ENCODE measurements at places on chromosomes 6 and 20.
A peak's percentile ranks its signal among the peaks of the same experiment; 100 is the strongest.

- DNase-seq: no peak
Observed at GRCh38 chr20:20793591-20793990, 81.1 kb upstream of the RALGAPA2 start.

DNA sequence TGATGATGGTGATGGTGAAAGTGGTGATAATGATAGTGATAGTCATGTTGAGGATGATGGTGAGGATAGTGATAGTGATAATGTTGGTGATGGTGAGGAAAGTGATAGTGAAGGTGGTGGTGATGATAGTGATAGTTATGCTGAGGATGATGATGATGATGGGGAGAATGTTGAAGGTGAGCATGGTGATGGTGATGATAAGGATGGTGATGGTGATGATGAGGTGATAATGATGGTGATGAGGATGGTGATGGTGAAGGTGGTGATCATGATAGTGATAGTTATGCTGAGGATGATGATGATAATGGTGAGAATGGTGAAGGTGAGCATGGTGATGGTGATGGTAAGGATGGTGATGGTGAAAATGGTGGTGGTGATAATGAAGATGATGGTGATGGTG is 64.9 kb upstream of the ZNF337 start:
- no peak for DNase-seq

- no peak for DNase-seq
Observed at GRCh38 chr6:16821834-16822264, 60.6 kb upstream of the ATXN1 start.

DNA sequence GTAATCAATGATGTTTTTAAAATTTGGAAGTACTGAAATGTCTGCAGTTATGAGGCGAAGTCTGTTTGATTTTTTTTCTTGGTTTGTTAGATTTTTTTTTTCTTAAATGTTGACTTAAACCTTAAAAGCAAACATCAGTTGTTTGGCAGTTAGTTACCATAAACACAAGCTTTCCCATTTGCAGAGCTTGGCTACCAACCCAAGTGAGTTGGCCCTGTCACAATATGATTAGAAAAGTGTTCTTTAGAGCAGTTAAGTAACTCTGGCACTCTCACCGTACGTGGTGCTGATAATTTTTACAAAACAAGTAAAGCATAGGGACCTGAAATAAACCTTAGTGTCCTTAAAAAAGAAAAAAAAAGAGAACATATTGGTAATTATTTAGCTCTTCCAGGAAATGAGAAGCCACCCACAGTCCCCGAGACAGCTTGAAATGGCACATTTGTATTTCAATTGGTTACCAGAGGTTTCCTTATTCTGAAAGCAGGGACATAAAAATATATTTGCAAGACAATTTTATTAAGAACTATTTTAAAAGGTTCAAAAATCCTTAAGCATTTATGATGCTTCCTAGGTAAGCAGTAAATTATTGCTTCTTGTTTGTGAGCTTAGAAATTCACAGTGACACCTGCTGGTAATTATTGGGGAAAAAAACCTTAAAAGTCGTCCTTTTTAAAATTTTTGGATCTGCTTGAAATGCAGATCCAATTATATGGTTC is 3.9 kb downstream of the HEY2 start:
- peak; percentile 41 for DNase-seq

- DNase-seq: no peak
Observed at GRCh38 chr6:119749335-119749734, 399.8 kb upstream of the MAN1A1 start.

GRCh38 chr6:170075659-170076223 is 215.1 kb downstream of the DLL1 start:
- no peak for DNase-seq

DNA sequence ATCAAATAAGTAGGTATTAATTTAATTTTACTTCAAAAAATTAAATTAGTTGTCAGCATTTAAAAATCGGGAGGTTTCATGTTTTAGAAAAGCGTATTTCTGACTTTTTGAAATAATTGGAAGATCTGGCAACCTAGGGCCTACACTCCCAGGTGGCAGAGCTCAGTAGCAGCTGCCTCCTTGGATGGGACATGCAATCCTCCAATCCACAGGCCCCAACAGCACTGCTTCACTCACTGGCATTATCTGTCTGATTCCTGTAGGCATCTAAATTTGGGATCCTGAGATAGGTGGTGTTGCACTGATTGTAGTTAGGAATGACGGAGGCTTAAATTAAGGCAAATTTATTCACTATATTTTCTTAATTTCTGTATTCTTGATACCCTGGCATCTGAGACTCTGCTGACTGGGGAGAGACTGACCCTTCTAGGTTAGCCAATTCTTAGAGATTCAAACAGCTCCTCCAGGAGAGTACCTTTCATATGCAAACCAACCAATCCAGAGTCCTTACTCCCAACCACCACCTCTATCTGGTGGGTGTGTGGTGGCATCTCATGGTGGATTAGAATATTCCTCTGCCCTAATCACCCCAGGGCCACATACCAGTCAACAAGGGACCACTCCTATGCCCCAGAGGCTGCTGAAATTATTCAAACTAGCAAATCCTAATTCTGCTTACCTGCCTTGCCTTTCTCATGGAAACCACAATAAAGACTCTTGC is 146.6 kb upstream of the GLP1R start:
- DNase-seq: no peak

DNA sequence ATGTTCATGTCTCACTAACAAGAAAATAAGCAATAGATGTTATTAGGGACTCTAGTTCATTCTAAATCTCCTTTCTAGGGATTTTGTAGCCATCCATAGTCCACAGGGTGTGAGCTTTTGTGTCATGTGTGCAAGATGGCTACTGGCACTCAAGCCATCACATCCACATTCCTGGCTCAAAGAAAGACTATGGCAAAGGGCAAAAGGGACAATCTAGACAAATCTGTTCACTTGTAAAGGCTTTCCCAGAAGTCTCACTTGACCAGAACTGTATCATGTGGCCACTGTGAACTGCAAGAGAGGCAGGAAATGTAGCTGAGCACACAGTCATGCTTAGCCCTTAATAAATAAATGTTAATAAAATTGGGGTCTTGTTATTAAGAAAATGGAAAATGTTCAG is 212.6 kb upstream of the EXOC2 start:
- no peak for DNase-seq

DNA sequence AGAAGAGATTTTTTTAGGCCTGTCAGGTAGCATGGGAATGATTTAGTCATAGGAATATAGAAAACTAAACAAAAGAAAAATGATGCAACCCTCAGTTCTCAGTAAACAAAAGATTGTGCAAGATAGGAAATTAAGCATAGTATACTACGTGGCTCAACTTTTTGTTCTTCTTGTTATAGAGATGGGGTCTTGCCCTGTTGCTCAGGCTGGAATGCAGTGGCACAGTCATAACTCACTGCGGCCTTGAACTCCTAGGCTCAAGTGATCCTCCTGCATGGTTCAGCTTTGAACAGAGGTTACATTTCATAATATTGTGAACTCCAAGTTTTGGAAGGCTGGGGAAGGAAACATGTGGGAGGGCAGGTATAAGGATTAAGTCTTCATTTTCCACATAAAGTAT is 28.5 kb downstream of the SLX4IP start:
- DNase-seq: no peak

DNA sequence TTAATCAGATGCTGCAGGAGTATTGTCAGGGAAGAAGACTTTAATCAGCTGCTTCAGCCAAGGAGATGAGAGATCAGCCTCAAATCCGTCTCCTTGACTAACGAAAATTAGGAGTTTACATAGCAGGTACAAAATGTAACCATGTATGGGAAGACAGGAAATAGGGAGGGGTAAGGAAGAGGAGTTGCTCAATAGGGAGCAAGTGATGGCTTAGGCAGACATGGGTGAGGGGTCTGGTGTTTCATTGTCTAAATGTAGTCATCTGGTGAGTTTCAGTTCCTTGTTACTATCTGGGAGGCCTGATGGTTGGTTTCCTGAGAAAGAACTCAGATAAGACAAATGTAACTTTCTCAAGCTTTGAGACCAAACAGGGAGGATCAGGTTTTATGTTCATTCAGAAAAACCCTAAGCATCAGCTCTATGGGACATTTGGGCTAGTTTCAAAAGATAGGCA is 217.3 kb upstream of the SULF2 start:
- no peak for DNase-seq

GRCh38 chr6:168133687-168134559 is 54.9 kb upstream of the FRMD1 start:
- DNase-seq: peak; percentile 30

GRCh38 chr6:145960918-145961589 is 3.1 kb downstream of the SHPRH start:
- DNase-seq: no peak

- DNase-seq: no peak
Observed at GRCh38 chr20:10433014-10433622, 904 bp downstream of the MKKS start.

DNA sequence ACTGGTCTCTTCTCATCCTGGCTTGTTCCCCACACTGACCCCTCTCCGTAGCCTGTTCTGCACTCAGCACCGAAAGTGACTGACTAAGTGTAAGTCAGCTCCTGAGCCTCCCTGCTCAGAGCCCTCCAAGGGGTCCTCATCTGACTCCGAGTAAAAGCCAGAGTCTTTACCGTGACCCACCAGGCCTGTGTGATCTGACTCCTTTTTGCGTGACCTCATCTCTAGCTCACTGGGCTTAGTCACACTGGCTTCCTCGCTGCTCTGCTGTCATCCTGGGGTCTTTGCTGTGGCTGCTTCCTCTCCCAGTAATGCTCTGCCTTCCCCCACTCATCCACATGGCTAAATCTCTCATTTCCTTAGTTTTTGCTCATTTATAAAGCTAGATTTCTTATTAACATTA is 116.6 kb downstream of the PLCB4 start:
- no peak for DNase-seq

DNA sequence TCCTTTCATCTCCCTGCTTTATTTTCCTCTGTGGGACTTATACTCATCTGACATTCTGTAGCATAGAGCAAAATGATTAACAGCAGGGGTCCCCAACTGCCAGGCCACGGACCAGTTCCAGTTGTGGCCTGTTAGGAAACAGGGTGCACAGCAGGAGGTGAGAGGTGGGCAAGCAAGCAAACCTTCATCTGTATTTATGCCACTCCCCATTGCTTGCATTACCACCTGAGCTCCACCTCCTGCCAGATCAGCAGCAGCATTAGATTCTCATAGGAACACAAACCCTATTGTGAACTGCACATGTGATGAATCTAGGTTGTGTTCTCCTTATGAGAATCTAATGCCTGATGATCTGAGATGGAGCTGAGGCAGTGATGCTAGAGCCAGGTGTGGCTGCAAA is 130.5 kb upstream of the SLC24A3 start:
- DNase-seq: no peak

DNA sequence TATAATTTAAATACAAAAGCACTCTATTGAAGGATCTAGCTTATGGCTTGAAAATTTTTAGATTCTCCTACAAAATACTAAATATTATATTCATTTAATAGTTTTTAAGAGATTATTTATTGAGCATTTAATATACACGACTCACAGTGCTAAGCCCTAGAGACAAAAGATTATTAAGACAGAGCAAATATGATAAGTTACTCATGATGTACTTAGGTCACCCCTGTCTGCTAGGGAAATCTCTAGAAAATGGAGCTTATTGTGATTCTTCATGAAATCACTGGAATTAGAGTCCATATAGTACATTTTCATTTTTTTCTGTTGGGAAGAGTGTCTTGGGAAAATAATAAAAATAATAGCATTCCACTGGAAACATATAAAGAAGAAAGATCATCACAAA is 37.8 kb downstream of the BEND6 start:
- no peak for DNase-seq

DNA sequence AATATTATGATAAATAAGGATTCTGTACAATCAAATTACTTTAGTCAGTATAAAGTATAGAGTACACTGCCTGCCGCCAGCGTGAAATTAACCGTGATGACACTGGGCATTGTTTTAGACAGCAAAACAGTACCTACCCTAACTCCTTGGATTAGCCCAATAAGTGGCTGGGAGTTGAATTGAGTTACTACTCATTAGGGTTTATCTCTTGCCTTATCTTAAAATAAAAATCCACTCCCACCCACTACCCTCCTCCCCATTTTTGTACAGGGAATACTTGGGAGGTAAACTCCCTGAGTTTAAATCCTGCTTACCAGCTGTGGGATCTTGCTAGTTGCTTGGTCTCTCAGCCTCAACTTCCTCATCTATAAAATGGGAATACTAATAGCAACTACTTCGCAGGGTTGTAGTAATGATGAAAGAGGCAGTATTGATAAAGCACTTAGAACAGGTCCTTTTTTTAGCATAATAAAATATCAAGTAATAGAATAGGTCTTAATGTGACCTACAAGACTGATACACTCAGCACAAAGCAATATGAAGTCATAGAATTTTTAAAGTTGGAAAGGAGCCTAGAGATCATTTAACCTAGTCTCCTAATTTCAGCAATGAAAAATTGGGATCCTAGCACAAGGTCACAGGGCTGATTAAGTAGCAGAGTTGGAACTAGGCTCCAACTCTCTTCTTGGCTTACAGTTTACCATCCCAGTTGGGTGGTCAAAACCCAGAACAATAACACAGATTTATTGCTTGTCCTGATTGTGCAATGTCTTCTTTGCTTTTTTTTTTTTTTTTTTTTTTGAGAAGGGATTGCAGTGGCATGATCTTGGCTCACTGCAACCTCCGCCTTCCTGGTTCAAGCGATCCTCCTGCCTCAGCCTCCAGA is 23.8 kb downstream of the PHACTR2 start:
- DNase-seq: no peak

- no peak for DNase-seq
Observed at GRCh38 chr20:878511-879307, 37.4 kb downstream of the ANGPT4 start.

- no peak for DNase-seq
Observed at GRCh38 chr20:33177866-33178265, 9.9 kb downstream of the BPIFA2 start.

GRCh38 chr6:51608383-51608782 is 479.0 kb downstream of the PKHD1 start:
- DNase-seq: no peak

DNA sequence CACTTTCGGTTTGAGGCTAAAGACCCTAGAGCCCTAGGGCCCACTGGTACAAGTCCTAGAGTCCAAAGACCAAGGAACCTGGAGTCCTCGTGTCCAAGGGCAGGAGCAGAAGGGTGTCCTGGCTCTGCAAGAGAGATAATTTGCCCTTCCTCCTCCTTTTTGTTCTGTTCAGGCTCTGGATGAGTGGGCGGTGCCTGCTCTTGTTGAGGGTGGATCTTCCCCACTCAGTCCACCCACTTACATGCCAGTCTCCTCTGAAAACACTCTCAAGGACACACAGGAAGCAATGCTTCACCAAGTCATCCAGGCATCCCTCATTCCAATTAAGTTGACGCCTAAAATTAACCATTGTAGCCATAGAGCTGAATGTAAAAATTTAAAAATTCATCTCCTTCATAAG is 102.1 kb downstream of the UST start:
- DNase-seq: no peak

GRCh38 chr6:84182001-84182400 is 45.4 kb downstream of the CEP162 start:
- DNase-seq: no peak

Data from NCI-H1417 (cell line).